Naive thymus-derived CD8-positive, alpha-beta T cell (primary cell): ENCODE measurements at places on chromosomes 2 and 18.

- DNase-seq = no peak
These were observed 679 bp downstream of the CLK1 start for GRCh38 chr2:200863782-200864175.

DNA sequence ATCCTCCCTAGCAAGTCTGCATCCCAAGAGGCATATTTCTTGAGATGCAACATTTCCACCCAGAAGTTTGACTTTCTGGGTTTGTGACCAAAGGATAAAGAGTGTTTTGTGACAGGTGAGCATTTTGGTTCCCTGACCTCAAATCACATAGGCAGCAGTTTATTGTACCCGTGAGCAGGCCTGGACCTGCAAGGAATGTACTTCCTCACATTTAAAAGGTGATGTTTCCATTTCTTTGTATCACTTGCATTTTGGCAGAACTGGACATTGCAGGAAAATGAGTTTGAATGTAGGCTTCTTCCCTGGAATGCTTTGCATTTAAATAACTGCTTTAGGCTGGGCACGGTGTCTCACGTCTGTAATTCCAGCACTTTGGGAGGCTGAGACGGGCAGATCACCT lies 160.7 kb downstream of the ALPK2 start:
- no peak for DNase-seq

- no peak for DNase-seq
These were observed 601.2 kb upstream of the SALL3 start for GRCh38 chr18:78378403-78378802.

DNA sequence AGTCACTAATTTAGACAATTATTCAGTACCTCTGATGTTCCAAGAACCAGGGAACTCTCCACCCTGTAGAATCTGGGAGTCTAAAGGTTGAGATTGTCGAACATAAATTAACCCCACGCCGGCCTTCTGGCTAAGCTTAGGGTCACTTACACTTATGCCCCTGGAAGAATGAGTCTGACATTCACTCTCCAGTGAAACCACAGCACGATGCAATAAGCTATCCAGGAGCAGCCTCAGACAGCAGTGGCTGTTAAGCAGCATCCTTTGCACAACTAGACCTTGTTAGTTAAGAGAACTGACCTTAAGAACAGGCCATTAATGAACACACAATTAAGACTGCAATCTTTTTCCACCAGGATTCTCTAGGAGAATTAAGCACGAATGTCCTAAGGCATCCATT lies 25.0 kb downstream of the SH3YL1 start:
- no peak for DNase-seq

DNA sequence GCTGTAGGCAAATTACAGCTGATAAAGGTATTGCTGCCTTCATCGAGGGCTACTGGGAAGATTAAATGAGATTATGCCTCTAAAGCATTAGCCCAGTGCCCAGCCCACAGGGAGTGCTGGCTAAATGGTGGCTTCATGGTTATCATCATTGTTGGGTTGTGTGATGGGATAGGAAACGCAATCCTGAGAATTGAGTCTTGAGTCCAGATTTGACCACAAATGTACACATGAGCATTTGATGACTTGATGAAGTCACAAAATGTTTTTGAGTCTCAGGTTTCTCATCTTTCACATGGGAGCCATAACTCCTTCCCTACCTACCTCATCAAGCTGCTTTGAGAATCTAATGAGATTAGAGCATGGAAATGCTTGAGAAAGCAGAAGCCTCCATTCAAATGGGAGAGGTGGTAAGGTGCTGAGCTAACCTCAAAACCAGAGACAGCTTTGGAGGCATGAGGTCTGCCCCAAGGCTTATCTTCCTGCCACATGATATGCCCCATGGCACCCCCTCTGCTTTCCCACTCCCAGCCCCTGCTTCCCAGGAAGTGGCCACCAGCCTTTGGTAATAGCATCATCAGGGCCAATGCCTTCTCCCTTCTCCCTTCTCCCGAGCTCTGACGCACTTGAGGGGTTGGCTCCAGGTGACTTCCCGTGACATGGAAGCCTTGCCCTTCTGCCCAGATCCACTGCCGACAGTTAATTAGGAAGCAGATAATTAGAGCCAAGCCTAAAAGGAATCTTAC lies 149.4 kb upstream of the EPAS1 start:
- DNase-seq = no peak

- DNase-seq = no peak
These were observed 217.0 kb downstream of the SPP2 start for GRCh38 chr2:234267534-234267933.
